Stimulated activated CD4-positive, alpha-beta T cell treated with anti-CD3 and anti-CD28 coated beads, TNF-alpha, amount 100 ng/mL, for 48 hours (primary cell): ENCODE measurements at places on chromosomes 13 and 19.

DNA sequence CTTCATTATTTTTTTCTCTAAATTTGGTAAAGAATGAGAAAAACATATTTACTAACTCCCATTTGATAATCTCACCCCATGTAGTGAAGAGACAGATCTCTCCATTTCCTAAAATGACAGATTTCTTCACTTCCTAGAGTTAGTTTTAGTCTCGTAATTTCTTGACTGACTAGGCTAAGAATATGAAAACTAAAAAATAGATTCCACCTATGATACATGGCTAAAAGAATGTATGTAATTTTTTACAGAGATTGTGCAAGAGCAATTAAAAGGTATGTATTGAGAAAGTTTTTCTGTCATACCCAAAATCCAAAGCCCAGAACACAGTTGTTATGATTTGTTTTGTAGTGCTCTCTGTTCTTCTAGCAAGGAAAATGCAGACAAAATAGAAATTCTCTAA lies 9.5 kb downstream of the NALCN start:
- DNase-seq: no peak

DNA sequence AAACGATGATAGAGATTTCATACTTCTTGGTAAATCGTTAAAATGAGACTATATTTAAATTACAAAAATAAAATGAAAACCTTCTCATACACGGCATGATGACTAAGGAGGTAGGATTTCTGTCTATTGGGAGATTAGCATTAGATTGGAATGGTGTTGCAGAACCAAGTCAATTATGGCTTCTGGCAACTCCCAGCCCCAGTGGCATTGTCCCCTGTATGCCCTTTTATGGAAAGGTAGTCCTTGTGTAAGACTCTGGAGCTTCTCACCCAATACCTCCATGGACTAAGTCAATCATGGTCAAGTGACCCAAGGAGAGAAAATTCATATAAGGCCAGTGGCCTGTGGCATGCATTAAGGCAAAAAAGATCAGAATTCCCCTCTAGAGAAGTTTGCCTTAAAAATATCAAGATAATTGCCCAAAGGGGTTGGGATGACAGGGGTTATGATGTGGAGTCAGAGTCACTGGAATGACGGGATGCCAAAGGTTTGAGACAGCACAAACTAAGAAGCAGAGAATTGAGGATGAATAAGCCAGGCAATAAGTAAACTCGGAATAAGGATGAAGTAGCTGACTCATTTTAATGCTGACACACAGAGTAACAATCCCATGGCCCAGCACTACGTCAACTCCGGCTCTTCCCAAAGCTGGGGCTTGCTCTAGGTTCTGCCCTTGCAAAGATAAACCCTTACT lies 57.8 kb upstream of the POSTN start:
- DNase-seq: no peak

- no peak for DNase-seq
Observed at GRCh38 chr19:1432507-1432887, 5.7 kb upstream of the RPS15 start.

DNA sequence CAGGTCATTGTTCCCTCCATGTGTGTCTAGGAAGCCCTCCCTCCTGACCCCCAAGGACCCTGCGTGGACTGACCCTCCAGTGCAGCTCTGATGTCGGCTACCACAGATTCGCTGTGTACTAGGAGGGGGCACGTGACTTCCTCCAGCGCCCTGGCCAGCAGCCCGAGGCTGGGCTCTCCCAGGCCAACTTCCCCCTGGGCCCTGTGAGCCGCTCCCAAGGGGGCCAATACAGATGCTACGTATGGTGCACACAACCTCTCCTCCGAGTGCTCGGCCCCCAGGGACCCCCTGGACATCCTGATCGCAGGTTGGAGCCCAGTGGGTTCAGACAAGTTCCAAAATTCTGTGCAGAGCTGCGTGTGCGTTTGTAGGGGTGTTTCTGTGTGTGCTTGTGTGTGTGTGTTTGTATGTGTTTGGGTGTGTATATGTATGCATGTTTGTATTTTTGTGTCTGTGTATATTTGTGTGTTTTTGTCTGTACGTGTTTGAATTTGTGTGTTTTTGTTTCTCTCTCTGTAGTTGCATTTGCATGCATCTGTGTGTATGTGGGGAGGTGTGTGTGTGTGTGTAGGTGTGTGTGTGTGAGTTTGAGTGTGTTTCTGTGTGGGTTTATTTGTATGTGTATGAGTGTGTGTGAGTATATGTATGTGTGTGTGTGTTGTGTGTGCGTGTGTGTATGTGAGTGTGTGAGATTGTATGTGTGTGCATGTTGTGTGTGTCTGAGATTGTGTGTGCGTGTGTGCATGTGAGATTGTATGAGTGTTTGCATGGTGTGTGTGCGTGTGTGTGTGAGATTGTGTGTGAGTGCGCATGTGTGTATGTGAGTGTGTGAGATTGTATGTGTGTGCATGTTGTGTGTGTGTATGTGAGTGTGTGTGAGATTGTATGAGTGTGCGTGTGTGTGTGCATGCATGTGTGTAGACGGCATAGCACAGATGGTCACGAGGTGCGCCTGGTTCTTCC lies 21.4 kb upstream of the LILRA2 start:
- DNase-seq: no peak

- DNase-seq: no peak
Observed at GRCh38 chr13:30803749-30804148, 68.4 kb downstream of the ALOX5AP start.

GRCh38 chr13:78657699-78658629 lies 991 bp downstream of the OBI1 start:
- DNase-seq: no peak

DNA sequence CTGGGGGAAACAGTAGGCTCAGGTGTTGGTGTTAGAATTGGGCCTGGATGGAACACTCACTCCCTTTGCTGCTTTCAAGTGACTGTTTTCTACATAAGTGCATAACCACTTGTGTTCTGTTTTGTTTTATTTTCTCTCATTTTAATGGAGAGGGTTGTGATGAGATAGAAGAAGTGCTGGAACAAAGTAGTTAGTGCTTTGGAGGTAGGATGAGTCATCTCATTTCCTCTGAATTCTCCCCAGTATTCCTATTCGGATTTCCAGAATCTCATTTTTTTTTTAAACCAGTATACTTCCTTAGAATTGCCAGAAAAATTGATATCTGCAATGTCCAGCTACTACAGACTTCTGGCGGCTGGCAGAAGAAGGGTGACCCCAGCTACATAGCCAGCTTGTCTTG lies 575.9 kb downstream of the MYO16 start:
- DNase-seq: no peak

- DNase-seq: no peak
Observed at GRCh38 chr13:110897014-110897413, 17.9 kb downstream of the ANKRD10 start.

DNA sequence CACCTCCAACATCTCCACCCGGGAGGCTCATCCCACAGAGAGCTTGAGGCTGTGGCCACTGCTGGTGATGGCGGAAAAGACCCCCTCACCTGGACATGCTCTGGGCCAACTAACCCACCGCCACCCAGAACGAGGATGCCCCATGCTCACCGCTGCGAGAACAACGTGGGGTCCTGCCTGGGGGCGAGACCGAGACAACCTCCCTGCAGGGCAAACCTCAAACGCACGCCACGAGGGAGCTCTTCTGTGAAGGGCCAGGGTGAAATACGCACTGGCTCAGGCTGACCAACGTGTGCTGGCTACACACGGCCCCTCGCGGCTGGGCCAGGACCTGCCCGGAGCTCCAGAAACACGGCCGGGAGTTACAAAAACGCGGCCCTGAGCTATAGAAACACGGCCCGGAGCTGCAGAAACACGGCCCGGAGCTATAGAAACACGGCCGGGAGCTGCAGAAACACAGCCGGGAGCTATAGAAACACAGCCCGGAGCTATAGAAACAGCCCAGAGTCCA lies 19.0 kb upstream of the PLPP2 start:
- no peak for DNase-seq

DNA sequence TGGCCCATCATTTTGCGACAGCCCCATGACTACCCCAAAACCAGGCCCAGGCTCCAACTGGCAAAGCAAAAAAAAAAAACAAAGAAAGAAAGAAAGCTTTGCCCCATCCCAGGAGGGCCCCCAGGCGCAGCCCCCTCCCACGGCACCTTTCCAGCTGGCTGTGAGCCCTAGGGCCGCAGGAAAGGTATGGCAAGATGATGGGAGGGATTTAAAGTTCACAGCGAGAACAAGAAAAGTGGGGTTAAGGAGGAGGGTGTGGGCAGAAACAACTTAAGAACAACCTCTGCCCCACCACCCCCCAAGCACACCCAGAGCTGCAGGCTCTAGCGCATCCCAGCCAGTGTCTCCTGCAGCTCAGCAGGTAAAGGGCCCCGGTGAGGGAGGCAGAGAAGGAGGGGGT lies at the start of gene CYP2F1:
Gene CYP2F1, plus strand, starts transcription at position 301 of the 400 bp plus-strand sequence. CDS start 1,757 bp downstream, outside the sequence.
- DNase-seq: no peak

- DNase-seq: no peak
Observed at GRCh38 chr19:51101171-51101865, 6.9 kb downstream of the CTU1 start.

DNA sequence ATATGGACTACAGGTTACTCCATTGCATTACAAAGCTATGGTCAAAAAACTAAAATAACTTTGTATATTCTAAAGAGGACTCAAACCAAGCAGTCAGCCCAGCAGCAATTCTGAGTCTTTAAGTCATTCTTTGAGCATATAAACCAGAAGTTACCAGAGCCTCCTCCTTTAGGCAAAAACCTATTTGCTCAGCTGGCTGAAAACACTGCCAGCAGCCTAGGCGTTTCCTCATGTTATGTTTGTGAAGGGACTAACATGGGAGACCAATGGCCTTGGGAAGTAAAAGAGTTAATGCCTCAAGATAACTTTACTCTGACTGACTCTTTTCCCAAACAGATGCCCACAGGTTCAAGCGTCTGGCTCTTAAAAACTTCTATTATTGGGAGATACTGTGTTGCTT lies 45.3 kb downstream of the ZNF626 start:
- no peak for DNase-seq

- no peak for DNase-seq
Observed at GRCh38 chr19:40907968-40908735, 26.1 kb upstream of the CYP2A7 start.

DNA sequence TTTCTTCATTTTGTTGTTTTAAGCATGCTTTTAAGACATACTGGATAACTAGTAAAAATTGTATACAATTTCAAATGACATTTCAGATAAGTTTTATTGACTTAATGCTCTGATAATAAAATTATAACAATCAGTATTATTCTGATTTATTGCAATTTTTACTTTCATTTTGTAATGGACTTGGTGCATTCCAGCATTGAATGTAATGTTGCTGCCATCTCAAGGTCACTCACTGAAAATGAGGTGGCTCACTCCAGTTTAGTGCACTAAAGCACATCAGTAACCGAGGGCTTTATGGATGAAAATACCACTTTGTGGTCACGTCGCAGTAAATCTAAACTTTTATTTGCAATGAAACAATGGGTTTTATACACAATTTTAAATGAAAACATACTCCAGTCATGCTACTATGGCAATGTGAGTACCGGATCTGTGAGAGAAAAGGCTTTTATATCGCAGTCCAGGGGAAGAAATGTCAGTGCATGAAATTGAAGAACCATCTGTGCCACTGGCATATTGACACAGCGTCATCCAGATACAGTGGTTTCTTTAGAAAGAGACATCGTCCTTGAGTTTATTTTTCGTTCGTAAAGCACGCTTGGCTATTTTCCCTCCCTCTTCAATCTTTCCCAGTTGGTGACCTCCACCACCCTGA lies 20.7 kb upstream of the ZNF507 start:
- DNase-seq: no peak

DNA sequence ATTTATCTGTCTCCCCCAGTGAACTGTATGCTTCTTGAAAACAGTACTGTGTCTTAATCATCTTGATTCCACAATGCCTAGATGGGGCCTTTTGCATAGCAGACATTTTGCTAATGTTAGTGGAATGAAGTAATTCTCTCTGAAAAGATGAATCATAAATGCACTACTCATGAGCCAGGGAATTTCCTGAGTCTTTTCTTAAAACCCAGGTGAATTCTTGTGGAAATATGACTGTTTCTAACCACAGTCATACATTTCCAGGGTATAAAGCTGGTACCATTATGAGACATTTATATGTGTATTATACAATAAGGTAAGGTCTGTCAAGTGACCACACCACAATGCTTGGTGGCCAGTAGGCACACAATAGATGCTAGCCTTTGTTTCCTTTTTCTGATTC lies 5.5 kb upstream of the KCTD4 start:
- DNase-seq: no peak
